Fibroblast of villous mesenchyme (primary cell): ENCODE measurements at places on chromosomes 13 and 19.

DNA sequence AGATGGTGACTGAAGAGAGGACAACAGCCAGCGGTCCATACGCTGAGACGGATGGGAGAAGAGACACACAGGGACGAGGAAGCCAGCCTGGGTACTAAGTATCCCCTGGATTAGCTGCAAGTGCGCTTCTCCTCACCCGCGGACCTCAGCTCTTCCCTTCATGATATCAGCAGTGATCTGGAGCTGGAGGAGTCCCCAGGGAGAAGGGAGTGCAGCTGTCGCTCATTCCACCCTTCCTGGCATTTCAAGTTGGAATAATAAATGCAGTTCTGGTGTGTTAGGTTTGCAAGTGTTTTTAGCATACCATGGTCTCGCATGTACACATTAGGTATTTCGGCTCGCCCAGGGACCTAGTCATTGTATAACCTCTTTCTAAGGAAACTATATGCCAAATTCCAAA is 88.5 kb upstream of the C1QTNF9B start:
- DNase-seq: no peak

- DNase-seq: no peak
Measured at GRCh38 chr19:2356036-2356646, 3.9 kb upstream of the TMPRSS9 start.

DNA sequence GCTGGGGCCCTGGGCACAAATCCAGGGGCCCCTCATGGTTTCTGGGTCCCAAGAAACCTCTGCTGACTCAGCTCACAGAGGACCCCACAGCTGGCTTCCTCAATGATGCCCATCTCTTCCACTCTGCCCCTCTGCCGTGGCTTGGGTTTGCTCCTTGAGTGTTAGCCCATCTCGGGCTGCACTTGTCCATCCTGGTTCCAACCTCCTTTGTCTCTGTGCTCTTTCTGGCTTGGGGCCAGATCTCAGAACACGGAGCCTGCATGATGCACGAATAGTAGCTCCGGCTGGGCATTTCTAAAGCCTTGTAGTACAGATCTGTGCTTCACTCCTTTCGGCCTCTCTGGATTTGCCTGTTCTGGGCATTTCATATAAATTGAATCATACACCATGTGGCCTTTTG is 53.8 kb downstream of the F2RL3 start:
- DNase-seq: no peak

DNA sequence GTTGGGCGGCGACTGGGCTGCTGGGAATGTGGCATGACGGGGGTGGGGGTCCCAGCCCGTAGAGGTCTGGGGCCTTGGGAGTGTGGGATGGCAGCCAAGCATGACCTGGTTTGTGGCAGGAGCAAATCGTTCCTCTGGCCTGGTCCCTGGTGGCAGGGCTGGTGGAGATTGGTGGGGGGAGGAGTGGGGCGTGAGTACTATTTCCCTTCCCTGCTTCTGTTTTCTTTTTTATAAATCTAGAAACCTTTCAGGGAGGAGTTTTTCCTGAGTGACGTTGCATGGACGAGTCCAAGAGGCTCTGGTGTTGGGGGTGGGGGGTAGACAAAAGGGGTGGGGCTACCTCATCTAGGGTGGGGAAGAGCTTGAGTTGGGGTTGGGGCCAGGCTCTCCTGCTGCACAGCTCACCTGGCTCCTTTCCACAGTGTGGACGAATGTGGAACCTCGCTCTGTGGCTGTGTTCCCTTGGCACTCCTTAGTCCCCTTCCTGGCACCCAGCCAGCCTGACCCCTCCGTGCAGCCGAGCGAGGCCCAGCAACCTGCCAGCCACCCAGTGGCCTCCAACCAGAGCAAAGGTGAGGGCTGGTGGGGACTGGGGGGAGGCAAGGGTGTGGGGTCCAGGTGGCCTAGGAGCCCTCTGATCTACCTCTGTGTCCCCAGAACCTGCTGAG is 15.4 kb upstream of the PRR19 start:
- DNase-seq: no peak

- no peak for DNase-seq
Measured at GRCh38 chr13:83877651-83878355, 4.5 kb downstream of the SLITRK1 start.

- peak; percentile 51 for DNase-seq
Measured at GRCh38 chr13:108895220-108895704, 265.9 kb downstream of the MYO16 start.

DNA sequence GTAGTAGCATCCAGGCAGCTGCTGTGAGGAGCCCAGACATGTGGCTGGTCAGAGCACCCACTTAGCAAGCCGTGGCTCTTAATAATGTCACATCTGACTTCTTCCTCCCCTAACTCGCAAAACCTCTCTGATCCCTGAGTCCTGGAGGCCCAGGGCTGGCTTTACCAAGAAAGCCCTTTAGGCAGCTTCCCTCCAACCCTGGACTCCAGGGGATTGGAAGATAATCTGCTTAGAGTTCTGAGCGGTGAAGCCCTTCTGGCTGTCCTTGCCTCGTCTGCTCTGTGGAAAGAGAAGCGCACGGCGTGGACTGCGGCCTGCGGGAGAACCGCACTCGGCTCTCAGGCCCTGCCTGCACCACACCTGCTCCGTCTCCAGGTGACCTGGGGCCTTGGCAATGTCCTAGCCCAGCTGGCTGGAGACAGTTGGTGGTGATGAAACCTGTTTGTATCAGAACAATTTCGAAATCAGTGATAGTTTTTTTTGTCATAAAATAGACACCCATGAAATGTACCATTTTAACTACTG is 64.5 kb upstream of the MCF2L start:
- DNase-seq: no peak

DNA sequence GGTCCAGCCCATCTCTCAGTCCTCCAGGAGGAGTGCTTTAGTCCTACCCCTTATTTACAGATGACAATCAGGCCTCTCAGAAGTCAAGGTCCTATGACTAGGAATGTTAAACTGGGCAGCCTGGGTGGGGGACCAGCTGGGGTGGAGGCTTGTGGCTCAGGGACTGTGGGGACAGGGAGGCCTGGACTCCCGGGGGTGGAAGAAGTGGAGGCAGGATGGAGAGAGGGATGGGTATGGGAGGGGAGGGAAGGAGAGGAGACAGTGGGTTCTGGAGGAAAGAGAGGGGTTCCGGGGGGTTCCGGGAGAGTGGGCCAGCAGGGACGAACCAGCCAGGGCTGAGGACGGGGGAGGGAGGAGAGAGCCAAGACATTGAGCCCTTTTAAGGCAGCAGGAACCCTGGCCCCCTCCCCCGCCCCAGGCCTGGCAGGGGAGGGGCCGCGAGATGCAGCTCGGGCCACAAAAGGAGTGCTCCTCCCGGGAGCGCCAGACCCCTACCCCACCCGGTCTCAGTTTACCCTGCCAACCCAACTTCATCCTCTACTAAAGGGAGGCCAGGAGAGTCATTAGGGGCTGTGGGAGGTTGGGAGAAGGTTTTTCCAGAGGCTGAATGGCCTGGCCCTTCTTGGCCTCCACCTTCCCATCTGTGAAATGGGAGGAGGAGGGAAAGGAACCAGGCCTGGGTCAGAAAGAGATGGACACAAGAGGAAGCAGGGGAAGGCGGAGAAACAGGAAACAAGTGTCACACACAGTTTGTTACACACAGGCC is 1.7 kb downstream of the DMPK start:
- no peak for DNase-seq

- DNase-seq: no peak
Measured at GRCh38 chr19:18384775-18385174, 1.2 kb upstream of the GDF15 start.

DNA sequence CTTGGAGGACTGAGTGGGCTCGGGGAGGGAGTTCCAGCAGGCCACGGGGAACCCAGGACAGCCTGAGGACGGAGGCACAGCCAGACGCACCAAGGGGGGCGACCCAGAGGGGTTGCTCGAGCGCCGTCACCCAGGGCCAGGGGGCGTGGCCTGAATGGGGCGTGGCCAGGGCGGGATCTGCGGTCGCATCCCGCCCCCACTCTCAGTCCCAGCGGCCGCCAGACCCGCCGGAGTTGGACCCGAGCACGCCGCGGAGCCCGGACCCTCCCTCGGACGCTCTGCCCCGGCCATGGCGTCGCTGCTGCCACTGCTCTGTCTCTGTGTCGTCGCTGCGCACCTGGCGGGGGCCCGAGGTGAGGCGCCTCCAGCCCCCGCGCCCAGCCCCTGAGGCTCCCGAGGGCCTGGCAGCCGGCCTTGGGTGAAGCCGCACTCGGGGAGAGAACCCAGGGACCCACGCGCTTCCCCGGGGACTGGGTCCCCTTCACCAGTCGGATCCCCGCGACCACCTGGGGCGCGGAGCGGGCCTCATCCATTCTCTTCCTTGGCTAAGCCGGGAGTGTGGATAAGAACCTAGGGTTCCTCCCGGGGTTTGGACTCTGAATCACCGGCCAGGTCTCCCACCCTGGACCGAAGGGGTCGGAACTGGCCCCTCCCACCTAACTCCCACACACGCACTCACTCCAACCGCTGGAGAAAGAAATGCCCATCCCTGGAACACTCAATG is at the start of gene CILP2:
CILP2 (plus strand) TSS at position 205 of the 724 bp plus-strand sequence; CDS start at position 290, 85 bp downstream.
- DNase-seq: no peak

GRCh38 chr19:40282920-40283319 is 2.2 kb downstream of the AKT2 start:
- DNase-seq: peak; percentile 34

GRCh38 chr13:61029064-61029463 is 386.6 kb downstream of the PCDH20 start:
- DNase-seq: no peak

DNA sequence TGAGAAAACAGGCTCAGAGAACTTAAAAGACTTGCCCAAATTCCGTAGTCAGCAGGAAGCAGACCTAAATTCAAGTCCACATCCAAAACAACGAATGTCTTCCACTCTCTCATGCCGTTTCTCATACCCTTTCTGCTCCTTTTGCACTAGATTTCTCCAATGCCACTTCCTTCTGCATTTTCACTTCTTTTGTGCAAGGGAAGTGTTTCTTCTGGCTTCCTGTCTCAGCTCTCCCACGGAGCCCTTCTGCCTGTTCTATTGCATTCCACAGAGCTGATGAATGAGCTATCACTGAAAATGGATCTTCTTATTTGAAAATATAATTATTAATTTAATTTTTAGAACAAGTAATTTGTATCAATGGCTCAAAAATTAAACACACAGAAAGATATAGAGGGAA is 56.1 kb upstream of the STK24 start:
- no peak for DNase-seq

GRCh38 chr13:36057041-36057440 is 74.1 kb downstream of the DCLK1 start:
- DNase-seq: no peak

DNA sequence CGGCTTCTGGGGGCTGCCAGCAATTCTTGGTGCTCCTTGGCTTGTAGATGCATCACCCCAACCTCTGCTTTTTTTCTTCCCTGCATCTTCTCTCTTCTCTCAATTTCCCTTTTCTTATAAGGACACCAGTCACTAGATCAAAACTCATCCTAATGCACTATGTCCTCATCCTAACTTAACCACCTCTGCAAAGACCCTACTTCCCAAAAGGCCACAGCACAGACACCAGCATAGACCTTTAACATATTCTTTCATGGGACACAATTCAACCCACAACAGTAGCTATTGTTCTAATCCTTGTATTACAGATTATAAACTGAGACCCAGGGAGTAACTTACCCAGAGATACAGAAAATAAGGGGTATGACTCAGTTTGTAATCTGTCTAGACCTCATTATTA is 47.0 kb downstream of the RUBCNL start:
- DNase-seq: no peak

DNA sequence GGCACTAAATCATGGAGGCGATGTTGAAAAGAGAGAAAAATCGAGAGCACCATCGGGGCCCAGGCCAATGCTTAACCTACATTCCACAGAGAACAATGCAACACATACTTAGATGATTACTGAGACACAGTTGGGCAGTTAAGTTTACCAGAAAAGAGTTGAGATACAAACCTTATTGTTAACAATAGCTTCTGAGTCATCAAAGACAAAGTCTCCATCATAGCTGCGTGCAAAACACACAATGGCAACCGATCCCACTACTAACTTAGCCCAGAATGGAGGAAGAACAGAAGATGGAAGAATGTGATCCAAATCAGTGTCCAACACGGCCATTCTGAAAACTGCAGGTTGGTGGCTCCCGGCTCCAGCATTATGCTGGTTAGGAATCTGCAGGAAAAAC is 6.2 kb downstream of the TMTC4 start:
- no peak for DNase-seq

DNA sequence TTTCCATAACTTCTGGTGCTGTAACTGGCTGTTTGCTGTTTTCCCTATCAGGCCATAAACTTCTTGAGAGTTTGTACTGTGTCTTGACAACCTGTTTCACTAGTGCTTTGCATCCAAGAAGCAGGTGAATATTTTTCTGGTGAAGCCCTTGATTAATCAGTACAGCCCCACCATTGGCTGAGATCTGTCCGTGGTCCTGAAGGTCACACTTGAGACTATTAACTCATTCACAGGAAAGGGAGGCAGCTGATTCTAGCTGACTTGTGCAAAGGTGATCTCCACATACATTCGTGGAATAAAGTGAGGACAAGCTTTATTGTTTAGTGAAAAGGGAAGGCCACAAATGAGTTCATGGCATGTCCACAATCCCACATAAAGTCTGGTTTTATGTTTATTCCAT is 61.4 kb upstream of the ZNF835 start:
- no peak for DNase-seq

DNA sequence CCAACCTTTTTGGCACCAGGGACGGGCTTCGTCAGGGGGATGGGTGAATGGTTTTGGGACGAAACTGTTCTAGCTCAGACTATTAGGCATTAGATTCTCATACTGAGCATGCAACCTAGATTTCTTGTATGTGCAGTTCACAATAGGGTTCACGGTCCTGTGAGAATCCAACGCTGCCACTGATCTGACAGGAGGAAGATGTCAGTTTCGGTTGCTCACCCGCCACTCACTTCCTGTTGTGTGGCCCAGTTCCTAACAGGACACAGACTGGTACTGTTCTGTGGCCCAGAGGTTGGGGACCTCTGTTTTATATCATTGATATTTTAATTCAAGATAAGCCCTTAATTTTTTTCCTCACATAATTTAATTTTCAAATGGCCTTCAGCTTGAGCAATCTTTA is 26.7 kb upstream of the TDRD3 start:
- no peak for DNase-seq

DNA sequence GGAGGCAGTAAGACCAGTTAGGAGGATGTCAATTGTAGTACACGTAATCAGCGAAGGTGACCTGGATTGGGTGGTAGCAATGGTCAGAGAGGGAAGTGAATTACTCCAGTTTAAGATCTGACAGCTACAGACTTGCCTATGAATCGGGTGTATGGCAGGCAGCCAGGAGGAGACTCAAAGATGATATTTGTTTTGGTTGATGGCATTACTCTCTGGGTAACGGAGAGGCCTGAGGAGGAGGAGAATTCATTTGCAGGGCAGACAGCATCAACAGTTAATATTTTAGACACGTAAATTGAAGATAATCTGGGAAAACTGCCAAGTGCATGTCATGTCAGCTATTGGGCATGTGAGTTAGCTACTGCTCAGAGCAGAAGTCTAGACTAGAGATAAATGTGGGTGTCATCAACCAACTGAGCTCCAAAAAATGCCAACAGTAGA is 109.2 kb downstream of the SGCG start:
- peak; percentile 23 for DNase-seq
